ENCODE measurements at places on chromosomes 7 and 10.

- DNase-seq: peak; percentile 46
Measured at GRCh38 chr10:79246209-79246581, 101.1 kb upstream of the PPIF start.

- DNase-seq: no peak
Measured at GRCh38 chr10:121296881-121297585, 301.2 kb downstream of the FGFR2 start.

DNA sequence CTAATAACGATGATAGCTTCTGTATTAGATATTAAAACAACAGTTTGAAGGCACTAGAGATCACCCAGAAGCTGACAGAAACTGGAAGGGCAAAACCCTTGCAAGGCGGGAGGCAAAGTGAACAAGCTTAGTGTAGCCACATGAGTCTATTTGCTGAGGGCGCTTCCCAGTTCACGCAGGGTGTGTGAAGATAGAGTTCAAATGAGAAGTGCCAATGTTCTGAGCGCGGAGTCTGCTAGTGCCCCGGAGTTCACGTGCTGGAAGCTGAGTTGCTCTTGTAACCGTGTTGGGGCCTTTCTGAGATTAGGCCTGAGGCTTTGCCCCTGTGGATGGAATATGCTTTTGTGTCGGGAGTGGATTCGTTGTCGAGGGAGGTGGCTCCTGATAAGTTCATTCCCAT is 16.6 kb upstream of the GTPBP4 start:
- DNase-seq: no peak

DNA sequence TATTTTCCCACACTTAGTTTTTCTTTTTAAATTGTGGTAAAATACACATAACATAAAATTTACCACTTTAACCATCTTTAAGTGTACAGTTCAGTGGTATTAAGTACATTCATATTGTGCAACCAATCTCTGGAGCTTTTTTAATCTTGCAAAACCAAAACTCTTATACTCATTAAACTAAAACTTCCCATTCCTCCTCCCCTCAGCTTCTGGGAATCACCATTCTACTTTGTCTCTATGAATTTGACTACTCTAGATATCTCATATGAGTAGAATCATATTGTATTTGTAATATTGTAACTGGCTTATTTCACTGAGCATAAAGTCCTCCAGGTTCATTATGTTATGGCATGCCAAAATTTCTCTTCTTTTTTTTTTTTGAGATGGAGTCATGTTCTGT is 86.4 kb upstream of the JAZF1 start:
- no peak for DNase-seq

DNA sequence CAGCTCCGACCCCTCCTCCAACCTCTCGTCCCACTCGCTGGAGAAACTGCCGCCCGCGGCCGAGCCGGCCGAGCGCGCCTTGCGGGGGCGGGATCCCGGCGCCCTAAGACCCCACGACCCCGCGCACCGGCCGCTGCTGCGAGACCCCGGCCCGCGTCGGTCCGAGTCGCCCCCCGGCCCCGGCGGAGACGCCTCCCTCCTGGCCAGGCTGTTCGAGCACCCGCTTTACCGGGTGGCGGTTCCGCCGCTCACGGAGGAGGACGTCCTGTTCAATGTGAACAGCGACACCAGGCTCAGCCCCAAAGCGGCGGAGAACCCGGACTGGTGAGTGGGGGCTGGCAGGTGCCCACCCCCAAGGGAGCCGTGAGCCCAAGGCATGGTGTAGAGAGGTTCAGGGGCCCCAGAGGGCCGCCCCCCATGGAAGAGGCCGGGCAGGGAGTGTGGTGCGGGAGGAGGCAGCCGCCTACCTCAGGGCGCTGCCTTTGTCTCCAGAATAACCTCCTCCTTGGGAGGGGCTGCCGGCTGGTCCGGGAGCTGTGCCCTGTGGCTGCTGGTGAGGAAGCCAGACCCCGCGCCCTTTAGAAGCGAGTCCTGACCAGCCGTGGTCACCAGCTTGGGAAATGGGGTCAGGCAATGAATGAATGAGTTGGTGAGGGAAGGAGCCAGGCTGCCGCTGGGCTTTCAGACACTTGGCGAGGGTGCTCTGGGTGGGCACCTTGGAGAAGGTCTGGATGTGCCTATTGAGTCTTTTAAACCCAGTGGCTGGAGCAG is 1.3 kb downstream of the FAM20C start:
- DNase-seq: no peak

DNA sequence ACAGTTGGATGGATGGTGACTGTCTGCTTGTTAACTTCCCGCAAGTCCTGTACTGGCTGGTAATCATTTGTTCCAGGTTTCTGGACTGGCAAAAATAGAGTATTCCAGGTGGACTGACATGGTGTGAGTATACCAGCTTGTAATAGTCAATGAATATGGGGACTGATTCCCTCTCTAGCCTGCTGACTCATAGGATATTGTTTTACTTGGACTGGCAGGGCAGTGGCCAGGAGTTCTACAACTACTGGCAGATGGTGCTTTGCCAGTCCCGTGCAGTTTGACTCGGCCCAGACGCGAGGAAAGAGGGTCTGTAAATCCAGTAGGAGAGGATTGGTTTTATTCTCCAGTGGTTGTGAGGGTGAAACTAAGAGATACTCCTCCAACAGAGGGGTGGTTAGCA is 78.0 kb downstream of the PRR15 start:
- no peak for DNase-seq

DNA sequence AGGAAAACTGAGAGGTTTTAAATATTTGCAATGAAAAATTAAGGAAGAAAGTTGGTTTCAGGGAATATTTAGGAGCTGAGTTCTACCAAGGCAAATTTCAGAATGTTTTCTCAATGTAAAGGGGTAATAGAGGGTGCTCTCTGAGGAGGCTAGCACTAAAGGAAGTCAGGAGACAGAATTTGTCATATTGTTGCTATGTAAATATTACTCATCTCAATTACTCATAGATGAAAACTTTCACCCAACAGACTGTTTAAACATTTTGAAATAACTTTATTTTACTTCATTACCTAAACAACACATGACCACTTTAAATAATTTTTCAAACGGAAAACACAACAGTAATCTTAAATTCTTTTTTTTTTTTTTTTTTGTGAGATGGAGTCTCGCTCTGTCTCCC is 274.8 kb upstream of the NRG3 start:
- DNase-seq: no peak

DNA sequence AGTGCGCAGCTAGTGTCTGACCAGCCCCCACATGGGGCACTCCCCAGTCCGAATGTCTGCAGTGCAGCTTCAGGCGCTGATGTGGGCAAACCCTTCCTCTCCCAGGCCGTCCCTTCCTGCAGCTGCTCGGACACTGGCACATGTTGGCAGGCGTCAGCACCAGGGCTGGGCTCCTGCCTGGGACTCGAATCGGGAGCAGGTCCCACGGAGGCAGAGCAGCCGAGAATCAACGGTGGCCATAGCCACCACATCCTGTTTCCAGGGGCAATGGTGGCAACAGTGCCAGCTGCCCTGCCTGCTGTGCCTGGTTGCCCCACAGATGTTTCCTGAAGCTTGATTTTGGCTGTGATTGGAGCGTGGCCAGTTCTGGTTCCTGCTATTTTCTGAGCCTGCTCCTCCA is 65.8 kb downstream of the MGMT start:
- DNase-seq: no peak

DNA sequence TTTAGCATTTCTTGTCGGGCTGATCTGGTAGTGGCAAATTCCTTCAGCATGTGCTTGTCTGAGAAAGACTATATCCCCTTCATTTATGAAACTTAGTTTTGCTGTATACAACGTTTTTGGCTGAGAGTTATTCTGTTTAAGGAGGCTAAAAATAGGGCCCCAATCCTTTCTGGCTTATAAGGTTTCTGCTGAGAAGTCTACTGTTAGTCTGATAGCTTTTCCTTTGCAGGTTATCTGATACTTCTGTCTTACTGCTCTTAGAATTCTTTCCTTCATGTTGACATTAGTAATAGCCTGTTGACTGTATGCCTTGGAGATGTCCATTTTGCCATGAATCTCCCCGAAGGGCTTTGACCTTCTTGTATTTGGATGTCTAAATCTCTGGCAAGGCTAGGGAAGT is 9.9 kb downstream of the CASP7 start:
- no peak for DNase-seq

GRCh38 chr7:135397689-135398088 is 112.2 kb downstream of the CNOT4 start:
- no peak for DNase-seq

GRCh38 chr7:102097601-102098161 is 189.0 kb upstream of the SH2B2 start:
- DNase-seq: no peak

- no peak for DNase-seq
Measured at GRCh38 chr10:43892062-43892770, 243.5 kb upstream of the ZNF32 start.

- peak; percentile 83 for DNase-seq
Measured at GRCh38 chr7:114916261-114916892, 5.5 kb upstream of the MDFIC start.

- DNase-seq: no peak
Measured at GRCh38 chr7:144668503-144668902, 167.3 kb downstream of the TPK1 start.

GRCh38 chr10:104028146-104028545 is 57.5 kb downstream of the COL17A1 start:
- no peak for DNase-seq

- no peak for DNase-seq
Measured at GRCh38 chr10:100879741-100880360, 32.9 kb upstream of the SLF2 start.

GRCh38 chr10:72106896-72107295 is 18.5 kb upstream of the SPOCK2 start:
- no peak for DNase-seq

DNA sequence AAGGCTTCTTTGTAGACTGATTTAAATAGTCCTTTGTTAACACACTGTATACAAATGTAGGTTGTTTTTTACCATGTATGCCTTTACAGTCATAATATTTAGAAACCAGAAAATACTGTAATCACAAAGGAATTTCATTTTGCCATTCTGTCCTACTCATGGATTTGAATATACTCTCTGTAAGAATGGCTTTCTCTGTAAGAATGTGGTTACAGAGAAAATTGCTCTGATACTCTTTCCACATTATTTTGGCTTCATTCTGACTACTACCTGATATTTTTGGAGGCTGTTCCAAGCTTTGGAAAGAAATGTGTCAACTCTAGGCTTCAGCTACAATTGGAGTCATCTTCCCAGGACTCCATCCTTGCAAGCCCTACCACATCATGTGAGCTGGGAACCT is 23.5 kb downstream of the CH25H start:
- no peak for DNase-seq

GRCh38 chr10:14683256-14683655 is 91.4 kb downstream of the FAM107B start:
- DNase-seq: no peak

GRCh38 chr7:129452589-129453231 is 18.5 kb downstream of the STRIP2 start:
- no peak for DNase-seq

DNA sequence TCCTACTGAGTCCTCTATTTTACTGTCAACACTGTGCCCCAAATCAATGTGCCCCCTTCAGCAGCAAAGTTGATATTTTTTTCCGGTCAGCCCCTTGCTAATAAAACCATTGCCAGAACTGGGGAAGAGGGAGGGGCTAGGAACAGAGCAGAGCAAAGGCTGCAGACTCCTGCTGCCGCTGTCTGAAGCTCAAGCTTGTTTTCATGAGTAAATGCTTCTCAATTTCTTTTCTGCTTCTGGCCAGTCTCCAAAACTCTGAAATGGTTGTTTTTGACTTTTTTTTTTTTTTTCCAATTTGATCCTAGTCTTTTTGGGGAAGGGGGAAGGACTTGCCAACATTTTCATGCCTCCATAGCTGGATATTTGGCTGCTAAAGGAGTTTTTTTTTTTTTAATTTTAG is 26.7 kb upstream of the PROSER2 start:
- no peak for DNase-seq

DNA sequence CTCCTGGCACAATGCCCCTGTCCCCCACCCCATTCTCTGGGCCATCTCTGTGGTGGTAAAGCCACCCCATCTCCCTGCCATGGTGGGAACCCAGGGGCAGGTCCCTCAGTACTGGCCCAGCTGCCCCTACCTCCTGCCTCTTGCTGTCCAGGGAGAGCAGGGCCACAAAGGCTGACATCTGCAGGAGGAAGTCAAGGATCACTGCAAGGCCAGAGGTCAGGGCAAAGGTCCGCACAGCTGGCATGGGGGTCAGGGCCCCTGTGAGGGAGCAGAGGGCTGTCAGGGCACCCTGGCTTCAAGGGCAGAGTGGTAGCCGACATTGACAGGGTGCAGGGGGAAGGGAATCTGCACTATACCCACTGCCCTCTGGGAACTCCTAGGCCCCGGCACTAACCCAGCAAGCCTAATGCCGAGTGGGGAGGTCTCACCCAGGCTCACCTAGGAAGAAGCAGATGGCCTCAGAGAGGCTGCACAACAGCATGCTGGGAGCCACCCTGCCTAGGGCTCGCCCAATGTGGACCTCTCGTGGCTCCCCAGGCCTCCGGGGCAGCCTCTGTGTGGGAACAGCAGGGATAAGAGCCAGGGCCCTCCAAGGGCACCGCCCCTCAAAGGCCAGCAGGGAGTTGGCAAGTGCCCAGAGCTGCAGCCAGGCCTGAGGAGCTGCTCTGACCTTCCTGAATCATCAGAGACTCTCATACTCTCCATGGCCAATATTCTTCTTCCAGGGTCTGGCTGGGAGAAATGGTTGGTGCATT is 7.7 kb downstream of the NPC1L1 start:
- no peak for DNase-seq
